NCI-H2029 treated with DMSO at 0.1 percent for 48 hours (cell line): ENCODE measurements at places on chromosomes 6 and 20.

GRCh38 chr6:140002396-140003022 lies 628.1 kb upstream of the CITED2 start:
- no peak for DNase-seq

DNA sequence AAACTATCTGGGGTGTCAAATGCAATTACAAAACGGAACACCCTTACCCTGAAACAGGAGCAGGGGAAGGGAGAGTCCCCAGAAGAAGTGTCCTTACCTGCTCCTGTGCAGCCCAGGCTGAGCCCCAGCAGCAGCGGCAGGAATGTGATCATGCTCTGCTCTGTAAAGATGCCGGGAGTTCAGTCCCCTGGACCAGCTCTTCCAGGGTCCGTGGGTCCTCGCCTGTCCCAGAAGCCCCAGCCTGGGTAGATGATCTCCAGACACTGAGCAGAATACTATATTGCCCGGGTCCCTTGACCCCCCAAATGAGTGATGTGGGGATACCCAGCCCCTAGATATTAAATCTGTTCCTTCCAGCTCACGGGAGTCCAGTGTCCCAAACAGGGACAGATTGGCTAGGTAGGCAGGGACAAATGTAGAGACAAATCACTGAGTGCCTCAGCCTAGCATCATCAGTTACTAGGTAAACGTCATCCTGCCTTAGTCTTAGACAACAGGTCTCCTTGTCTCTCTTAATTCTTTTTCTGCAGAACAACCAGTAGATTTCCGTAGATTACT lies at the start of gene HLA-DMB:
Gene HLA-DMB (minus strand): TSS at position 373 of the 558 bp plus-strand sequence. CDS start 221 bp downstream, at position 152.
- no peak for DNase-seq

DNA sequence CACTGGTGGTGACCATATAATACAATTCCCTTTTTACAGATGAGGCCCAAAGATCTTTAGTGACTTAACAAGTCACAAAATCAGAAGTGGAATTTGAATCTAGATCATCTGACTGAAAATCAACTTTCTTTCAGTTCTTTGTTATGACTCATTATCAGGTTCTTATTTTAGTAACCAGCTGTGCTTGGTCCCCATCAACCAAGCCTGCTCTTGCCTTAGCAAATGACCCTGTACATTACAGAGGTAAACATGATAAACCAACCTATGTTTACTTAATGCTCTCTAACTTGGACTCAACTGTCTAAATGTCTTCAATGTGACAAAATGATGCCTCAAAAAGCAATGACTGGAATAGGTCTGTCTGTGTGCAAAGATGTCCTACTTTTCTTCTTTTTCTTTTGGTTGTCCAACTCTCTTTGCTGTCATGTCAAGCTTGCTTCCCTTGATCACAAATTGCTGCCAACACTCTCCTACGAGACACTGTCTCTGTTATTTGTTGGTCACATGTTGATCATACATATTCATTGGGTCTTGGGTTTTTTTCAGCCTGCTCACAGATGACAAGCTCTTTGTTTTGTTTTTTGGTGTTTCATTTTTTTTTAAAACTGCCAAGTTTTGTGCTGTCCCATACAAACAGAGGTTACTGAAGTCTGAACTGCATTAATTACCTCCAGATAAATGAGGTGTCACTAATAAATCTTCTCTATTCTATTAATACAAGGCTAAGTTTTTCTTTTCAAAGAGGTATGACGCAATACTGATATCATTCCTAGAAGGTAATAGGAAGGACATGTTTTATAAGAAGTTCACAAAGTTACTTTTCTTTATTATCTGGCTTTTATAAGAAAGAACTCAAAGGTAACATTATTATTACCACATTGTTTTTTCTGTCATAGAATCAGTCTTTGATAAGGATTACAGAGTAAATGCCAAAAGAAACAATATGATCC lies 62.2 kb upstream of the PLN start:
- DNase-seq, result no peak

DNA sequence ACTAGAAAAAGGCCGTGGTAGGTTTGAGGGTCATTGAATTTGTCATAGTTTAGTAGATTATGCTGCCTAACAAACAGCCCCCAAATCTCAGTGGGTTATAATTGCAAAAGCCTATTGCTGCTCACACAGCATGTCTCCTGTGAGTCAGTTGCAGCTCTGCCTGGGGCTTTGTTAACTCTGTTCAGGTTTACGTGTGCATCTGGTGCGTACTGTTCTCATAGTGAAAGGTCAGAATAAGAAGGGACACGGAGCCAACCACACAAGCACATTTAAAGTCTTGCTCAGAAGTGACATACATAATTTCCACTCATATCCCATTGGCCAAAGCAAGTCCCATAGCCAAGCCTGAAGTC lies 48.1 kb upstream of the BMP2 start:
- no peak for DNase-seq

DNA sequence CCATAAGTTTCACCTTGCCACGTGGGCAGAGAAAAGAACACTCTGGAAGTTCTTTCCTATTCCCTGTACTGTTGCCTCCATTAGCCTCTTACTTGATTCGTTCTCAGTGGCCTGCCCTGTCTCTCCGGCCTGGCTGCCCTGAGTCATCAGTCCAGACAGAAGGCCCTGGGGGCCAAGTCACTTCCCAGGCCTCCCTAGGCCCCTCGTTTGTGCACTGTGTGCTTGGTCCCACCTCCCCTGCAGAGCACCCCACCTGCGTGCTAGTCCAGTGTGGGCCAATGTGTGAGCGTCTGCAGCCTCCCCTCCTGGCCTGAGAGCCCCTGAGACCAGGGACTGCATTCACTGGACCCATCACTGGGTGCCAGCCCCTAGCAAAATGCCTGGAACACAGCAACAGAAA lies 191.2 kb upstream of the RREB1 start:
- no peak for DNase-seq

GRCh38 chr6:381742-382461 lies 9.7 kb upstream of the IRF4 start:
- DNase-seq, result no peak

DNA sequence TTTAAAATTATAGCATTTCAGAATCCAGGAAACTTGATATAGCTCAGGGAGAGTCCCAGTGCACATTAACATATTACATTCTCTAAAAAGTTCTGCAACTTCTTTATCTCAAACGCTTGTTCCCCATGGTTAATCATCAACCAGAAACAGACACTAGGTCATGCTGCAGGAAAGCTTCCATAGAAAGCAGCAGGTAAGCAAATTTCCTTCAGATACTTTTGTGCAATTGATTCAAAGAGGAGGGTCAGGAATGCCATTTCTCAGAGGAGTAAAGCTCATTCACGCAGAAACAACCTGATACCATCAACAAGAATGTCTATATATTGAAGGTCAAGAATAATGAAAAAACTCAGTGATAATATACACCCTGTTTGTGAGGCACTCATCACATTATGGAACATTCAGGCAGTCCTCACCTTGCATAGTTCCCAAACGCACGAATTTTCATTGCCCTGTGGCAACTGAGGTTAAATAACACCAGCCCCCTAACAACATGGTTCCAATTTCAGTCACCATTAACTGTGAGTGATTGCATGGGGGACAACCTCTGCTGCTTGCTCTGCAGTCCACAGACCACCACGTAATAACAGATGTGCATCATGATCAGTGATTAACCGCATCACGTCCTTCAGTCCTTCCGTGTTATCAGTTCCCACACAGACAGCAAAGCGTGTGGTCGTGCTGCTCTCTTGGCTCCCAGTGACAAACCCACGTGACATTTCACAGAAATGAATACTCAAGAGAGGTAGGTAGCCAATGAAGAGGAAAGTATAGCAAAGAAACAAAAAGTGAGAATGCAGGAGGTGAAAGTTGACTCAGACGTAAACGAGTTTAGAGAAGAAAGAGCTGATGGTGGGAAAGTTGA lies 95.7 kb downstream of the LY86 start:
- no peak for DNase-seq

DNA sequence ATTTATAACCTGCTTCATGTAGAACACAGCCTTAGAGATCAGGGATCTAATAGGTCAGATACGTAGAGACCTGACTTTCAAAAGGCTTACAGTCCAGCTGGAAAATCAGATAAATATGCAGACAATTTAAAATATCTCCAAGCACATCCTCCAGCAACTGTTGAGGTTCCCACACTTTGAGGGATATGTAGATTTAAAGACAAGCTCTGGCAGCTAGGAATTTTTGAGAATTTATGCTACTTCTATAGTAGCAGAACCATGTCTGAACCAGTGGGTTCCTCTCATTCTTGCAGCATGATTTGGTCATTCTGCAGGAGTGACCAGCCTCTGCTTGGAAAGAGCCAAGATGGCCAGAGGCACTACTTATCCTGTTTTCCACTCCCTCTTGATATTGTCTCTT lies 60.5 kb downstream of the CYB5R4 start:
- DNase-seq, result no peak

- DNase-seq, result no peak
Observed at GRCh38 chr6:170184316-170184715, 106.6 kb downstream of the DLL1 start.

DNA sequence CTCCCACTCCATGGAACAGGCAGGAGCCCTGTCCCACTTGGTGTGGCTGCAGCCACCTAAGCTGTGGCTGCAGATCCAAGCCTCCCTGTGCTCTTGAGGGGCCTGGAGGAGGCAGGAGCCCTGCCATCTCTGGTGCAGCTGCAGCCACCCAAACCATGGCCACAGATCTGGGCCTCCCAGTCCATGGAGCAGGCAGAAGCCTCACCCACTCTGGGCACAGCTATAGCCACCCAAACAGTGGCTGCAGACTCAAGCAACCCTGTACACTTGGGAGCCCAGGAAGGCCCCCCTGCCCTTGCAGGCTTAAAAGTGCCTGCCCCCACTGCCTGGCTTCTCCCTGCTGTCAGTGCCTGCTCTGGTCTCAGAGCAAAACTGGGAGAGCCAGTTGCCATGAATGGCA lies 320.3 kb downstream of the RFPL4B start:
- DNase-seq, result no peak

- DNase-seq, result no peak
Observed at GRCh38 chr6:142935553-142936517, 9.1 kb downstream of the HIVEP2 start.

- no peak for DNase-seq
Observed at GRCh38 chr6:73985891-73986290, 289.9 kb downstream of the CD109 start.
